ENCODE measurements at places on chromosomes 5 and 9.
A peak's percentile ranks its signal among the peaks of the same experiment; 100 is the strongest.

DNA sequence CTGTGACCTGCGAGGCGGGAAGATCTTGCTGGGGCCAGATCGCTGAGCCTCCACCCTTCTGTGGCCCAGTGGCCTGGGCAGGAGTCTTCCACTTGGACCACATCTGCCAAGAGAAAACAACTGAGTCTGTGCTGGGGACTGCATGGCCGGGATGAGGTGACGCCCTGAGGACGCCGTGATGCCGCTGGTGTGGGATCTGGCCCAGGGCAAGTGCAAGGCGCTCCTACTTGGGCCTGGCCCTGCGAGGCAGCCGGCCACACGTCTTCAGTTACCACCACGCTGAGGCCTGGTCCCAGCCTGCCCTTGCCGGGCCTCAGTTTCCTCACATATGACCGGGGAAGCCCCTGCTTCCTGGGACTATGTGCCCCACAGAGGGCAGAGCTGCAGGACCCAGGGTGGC lies 133.4 kb downstream of the SLC25A46 start:
- DNase-seq = no peak

- DNase-seq = no peak
These were observed 505.5 kb upstream of the WWC1 start for GRCh38 chr5:167785901-167786300.

- DNase-seq = no peak
These were observed 42.4 kb downstream of the PAX5 start for GRCh38 chr9:36991516-36992134.

DNA sequence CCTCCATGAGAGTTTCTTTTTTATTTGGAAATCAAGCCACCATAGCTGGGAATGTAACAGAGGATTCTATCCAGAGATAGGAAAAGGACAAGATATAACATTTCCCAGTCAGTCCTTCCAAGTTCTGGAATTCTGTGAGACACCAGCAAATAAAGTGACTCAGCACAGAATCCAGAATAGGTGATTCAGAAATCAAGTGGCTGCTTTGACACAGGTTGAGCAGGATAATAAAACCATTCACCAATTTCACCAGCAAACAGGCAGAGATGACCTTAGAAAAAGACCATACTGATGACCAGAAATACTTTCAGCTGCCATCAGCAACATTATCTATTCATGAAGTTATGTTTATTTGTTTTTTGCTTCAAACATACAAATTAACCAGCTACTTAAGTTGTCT lies 491.5 kb upstream of the TUSC1 start:
- DNase-seq = no peak

- peak; percentile 41 for DNase-seq
These were observed 219.2 kb downstream of the AGTPBP1 start for GRCh38 chr9:85522459-85523092.

- no peak for DNase-seq
These were observed 85.7 kb upstream of the FBXW11 start for GRCh38 chr5:172091956-172092732.

DNA sequence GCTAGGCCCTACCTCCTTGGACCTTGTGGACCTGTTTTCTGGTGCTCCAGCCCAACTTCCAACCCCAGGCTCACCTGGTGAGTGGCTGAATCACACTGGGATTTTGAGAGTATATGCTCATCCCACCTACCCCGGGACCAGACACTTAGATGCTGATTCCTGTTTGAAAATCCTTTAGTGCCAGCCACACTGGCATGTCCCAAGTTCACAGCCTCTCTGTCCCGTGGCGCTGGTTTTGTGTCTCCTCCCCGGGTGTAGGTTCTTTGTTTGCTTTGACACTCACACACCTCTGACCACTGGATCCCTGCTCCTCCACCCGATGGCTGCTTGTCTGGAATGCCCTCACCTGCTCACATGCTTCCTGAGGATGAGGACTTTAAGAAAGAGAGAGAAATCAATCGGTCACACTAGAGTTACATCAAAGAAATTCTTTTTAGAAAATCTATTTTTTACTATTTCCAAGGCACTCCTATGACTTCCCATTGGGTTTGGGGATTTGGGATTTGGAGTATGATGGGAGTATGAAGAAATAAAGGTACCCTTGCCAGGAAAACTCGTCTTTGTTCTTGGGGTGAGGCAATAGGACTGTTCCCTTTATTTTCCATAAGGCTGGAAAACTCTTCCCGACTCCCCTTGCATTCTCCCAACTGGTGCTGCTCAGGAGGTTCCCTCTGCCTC lies 7.3 kb upstream of the SLC25A48 start:
- DNase-seq = no peak

GRCh38 chr5:106865279-106865678 lies 805.5 kb downstream of the EFNA5 start:
- DNase-seq = no peak

GRCh38 chr5:42396111-42396510 lies 27.1 kb upstream of the GHR start:
- no peak for DNase-seq

DNA sequence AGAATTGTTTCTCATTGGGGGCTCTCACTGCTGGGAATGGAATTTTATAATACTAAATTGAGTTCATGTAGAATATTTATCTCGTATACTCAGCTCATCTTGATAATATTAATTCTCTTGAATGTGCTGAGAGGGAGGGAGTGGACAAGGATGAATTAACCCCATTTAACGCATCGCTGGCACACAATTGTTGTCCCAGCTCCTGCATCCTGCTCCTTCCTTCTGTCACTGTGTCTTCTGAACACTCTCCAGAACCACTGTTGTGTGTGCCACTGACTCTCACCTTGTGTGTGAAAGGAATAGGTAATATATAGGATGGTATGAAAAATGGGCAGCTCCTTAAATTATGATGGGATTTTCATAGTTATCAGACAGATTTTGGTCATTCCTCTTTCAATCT lies 267.3 kb downstream of the MTRR start:
- no peak for DNase-seq

- no peak for DNase-seq
These were observed 158.7 kb downstream of the DRD1 start for GRCh38 chr5:175285261-175285660.

GRCh38 chr9:18775930-18776329 lies 257.1 kb downstream of the SAXO1 start:
- DNase-seq = no peak

GRCh38 chr9:35910613-35911359 lies 1.5 kb downstream of the SPAAR start:
- no peak for DNase-seq

DNA sequence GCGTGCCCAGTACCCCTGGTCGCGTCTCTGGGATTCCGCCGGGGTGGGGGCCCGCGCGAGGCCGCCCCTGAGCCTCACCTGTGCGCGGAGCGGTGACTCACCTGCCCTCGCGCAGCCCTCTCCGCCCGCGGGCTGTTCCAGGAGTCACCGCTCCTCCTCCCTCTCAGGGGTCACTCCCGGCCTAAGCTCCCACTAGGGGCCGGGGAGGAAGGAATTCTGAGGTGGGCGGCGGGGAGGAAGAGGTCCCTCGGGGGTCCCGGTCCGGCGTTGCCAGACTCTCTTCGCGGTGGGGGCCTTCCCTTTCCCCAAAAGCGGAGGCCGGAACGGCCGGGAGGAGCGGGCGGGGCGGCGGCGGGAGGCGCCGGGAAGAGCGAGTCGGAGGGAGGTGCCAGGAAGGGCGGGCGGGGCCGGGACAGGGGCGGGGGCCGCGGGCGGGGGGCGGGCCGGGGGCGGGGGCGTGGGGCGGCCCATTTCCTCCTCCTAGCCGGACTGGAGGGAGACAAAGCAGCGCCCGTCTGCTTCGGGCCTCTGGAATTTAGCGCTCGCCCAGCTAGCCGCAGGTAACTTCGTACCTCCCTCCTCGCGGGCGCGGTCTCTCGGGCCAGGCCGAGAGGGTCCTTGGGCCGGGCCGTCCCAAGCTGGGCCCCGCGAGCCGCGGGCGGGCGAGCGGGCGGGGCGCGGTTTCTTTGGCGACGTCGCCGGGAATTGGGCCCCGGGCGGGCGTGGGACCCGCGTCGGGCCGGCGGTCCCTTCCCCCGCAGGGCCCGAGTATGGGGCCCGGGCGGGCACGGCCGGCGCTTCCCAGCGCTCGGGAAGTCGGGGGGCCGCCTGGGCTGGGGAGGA lies at the start of gene CTNNA1:
CTNNA1 (plus strand) TSS at position 475 of the 843 bp plus-strand sequence. CDS start 28,500 bp downstream, outside the sequence.
- peak; percentile 63 for DNase-seq

DNA sequence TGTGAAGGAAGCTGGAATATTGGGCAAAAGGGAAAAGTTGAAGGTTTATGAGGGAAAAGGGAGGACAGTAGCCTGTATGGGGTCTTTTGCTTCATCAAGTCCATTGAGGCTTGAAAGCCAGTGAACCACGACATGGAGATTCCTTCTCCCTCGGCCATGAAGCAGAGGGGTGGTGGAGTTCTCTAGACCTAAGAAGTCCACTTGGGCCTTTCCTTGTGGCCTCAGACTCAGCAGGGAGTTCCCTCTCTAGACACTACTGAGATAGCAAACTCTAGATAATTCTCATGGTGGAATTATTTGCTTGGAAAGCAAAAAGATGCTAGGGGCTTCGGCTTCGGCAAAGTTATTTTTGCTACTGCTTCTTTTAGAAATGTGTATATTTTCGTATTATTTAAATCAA lies 78.5 kb downstream of the FOXD1 start:
- DNase-seq = no peak

- no peak for DNase-seq
These were observed 18.3 kb upstream of the SYNPO start for GRCh38 chr5:150622157-150622556.

GRCh38 chr5:39376293-39376714 lies 12.0 kb upstream of the C9 start:
- DNase-seq = peak; percentile 9

DNA sequence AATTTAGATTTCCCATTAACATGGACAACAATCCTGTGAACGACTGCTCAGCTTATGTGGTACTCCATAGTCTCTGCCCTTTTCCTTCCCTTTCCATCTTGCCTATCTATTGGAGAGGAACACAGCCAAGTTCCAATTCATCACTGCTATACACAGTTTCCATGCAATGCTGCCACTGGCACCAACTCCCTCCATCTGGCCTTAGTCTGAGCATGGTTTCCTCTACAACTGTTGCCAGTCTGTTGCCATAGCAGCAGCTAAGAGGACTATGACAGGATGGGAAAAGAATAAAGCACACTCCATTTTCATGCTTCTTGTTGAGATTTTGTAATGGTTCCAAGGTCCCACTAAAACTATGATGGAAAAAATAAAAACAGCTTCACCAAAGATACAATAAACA lies 189.0 kb downstream of the HCN1 start:
- peak; percentile 1 for DNase-seq

DNA sequence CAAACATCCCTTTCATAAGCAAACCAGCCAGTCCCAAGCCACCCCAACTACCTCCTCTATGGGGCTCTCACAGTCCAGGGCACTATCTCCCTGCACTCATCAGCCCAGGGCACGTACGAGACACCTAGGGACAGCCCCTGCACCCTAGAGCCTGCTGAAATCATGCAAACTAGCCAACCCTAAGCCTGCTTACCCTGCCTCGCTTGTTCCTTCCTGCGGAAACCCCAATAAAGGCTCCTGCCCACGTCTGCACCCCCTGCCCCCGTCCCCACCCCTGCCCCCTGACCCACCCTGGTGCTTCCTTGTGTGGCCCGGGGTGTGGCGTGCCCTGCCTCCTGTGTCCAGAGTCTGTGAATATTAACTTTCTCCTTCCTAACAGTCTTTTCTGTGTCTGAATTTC lies 135.9 kb downstream of the GADD45G start:
- DNase-seq = no peak

DNA sequence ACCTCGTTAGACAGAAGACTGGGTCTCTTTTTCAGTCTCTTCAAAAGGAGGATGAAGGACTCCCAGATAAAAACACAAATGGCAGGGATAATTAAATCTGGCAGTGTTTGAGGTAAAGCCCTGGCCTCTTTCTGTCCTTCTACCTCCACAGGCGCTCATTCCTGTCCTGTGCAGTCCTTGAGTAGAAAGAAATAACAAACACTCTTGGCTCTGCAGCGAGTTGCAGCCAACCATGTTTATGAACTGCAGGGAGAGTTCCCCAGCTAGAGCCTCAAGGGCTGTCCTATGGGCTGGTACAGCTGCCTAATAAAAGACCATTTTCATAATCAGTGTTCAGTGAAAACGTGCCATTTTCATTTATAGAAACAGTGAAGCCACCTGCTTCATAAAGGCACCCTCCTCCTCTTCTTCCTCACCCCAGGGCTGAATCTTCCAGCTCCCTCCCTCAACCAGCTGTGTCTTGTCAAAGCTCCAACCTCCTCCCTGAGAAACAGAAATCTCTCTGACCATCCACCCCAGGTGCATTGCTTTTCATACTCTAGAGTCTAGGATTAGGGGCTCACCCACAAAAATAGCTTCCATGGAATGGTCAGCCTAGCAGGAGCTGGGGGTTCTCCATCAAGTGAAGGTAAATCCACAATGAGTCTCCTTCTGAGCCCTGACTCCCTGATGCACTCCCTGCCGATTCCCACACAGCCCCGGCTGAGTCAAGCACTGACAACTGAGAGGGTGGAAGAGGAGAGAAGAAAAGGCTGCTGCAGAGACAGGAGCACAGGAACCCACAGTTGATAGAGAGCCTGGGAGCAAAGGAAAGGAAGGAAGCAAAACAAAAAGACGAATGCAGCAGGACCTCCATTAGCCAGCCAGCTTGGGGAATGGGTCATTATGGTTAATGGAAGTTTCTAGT lies 150.7 kb downstream of the CMYA5 start:
- no peak for DNase-seq

GRCh38 chr5:151148583-151148982 lies 9.0 kb downstream of the ANXA6 start:
- DNase-seq = no peak

- DNase-seq = no peak
These were observed 561.4 kb downstream of the CAAP1 start for GRCh38 chr9:26331223-26331622.

- DNase-seq = no peak
These were observed 97.0 kb upstream of the ZNF366 start for GRCh38 chr5:72604111-72604797.

- no peak for DNase-seq
These were observed 631.6 kb downstream of the PDE4D start for GRCh38 chr5:59261969-59262368.

DNA sequence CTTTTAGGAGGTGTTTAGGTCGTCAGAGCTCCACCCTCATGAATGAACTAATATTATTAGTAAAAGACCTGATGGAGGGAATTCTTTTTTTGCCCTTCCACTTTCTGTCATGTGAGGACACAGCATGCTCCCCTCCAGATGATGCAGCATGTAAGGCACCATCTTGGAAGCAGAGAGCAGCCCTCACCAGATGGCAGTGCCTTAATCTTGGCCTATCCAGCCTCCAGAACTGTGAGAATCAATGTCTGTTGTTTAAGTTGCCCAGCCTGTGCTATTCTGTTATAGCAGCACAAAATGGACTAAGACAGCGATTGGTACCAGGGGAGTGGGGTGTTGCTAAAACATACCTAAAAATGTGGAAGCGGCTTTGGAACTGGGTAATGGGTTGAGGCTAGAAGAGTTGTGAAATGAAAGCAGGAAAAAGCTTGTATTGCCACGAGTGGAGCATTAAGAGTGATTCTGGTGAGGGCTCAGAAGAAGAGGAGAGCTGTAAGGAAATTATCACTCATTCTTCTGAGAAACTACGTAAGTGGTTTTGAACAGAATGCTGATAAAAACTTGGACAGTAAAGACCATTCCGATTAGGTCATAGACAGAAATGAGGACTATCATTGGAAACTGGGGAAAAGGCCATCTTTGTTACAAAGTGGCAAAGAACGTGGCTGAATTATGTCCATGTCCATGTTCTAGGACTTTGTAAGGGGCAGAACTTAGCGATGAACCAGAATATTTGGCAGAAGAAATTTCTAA lies 28.6 kb downstream of the PTPDC1 start:
- DNase-seq = no peak

GRCh38 chr5:98398465-98398864 lies 375.0 kb upstream of the RGMB start:
- DNase-seq = no peak

- DNase-seq = peak; percentile 88
These were observed 564.0 kb upstream of the KLF4 start for GRCh38 chr9:108053555-108054061.
